Activated CD4-positive, alpha-beta T cell treated with anti-CD3 and anti-CD28 coated beads for 4 hours (primary cell): ENCODE measurements at places on chromosomes 11 and 22.

GRCh38 chr11:126112547-126112946 lies 49.9 kb upstream of the CDON start:
- DNase-seq: no peak

DNA sequence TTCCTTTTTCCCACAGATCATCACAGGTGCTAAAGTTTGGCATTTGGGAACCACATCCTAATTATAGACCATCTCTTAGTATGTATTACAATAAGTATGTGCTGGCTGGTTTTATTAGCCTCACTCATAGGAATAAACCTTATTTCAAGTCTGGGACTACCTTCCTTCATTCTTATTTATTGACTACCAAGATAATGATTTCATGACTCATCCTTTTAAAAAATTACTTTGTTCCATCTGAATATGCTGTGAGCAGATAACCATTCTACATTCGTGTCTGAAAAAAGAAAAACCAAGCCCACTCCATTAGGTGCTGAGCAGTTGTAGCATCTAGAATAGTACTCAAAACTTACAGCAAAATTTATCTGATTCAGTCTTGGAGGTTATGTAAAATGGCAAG lies 12.3 kb downstream of the TNRC6B start:
- DNase-seq: no peak

GRCh38 chr11:114310095-114310494 lies 13.9 kb downstream of the NNMT start:
- DNase-seq: no peak

DNA sequence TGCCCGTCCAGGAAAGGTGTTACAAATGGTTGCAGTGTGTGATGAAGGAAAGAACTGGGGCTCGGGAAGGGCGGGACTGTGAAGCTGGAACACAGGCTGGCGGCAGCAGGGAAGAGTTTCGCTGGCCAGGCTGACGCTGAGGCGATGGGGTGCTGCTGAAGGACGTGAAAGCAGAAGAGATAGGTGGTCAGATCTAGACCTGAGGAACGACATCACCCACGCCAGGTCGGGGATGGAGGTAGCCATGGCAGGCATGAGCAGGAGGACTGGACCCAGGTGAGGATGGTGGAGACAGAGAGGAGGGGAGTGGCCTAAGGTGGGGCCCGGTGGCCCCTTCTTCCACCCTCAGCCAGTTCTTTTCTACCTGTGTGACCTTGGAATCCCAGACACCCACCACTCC lies 9.1 kb downstream of the CDC42EP2 start:
- no peak for DNase-seq

GRCh38 chr11:65254724-65255123 lies 7.0 kb upstream of the POLA2 start:
- DNase-seq: no peak
